ENCODE measurements at places on chromosomes 4 and X.

DNA sequence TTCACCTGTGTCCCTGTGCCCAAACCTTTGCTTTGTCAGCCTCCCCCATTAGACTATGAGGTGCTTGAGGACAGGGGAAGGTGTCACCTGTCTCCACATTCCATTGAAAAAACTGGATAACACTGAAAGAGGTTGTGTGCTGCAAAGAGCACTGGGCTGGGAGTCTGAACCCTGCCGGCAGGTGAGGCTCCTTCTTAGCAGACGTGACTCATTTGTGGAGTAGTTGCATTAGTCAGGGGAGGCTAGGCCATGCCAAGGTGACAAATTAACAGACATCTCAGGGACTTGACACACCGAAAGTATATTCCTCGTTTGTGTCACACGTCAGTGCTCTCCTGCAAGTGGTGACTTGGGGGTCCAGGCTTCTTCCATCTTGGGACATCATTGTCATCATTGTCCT lies 95.9 kb upstream of the STX18 start:
- no peak for DNase-seq

DNA sequence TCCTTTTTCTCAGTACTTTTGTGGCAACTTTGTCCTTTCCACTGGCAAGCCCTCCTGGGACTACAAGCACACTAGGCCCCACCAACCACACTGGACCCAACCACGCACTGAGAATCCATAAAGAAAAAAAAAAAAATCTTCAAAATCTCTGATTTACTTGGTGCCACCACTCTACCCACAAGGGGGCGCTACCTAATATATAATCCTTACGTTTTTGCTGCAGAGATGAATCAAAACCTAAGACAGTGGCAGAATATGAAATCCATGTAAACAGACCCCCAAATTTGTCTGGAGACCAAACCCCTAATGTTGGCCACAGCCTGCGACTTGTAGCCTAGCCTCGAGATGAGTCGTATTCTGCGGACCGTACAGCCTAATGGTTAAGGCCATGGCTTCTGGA lies 63.5 kb upstream of the ARHGAP36 start:
- no peak for DNase-seq

DNA sequence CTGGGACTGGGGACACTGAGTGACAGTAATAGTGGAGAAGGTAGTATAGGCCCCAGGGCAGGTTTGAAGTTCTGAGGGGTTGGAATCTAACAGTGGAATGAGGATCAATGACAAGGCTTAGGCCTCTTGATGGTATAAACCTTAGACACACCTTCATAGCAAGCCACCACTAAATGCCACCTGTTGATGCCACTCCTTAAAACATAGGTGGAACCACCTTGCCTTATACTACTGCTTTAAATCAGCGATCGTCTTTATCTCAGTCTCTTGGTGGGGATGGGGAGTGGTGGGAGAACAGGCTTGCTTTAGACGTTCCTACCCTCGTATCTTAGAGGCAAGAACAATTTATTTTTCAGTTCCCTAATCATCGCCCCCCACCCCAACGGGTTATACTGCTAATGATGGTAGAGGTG lies 1.2 kb downstream of the RAB33B start:
- no peak for DNase-seq

DNA sequence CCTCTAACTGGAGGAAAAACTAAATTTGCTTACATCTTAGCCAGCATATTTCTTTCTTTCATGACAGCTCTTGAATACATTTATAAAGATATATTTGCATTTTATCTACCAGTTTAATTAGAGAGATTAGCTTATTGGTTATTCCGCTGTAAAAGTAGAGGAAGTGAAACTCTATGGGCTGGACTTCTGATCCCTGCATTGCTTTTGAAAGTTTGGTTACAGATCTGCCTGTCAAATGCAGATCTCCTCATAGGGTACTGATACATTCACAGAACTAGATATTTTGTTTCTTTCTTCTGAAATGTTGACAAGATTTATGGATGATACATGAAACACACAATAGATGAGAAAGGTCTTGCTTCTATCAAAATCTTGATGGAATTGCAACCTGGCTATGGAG lies 581.4 kb upstream of the AADAT start:
- no peak for DNase-seq

DNA sequence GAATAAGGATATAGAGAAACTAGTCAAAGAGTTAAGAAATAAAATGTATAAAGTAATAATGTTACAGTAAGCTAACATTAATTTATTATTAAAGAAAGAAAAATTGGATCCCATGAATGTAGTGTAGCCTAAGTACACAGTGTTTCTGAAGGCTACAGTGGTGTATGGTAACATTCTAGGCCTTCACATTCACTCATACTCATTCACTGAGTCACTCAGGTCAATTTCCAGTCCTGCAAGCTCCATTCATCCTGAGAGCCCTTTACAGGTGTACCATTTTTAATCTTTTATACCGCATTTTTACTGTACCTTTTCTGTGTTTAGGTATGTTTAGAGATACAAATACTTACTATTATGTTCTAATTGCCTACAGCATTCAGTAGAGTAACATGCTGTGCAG lies 120.6 kb upstream of the AGA start:
- DNase-seq = no peak

DNA sequence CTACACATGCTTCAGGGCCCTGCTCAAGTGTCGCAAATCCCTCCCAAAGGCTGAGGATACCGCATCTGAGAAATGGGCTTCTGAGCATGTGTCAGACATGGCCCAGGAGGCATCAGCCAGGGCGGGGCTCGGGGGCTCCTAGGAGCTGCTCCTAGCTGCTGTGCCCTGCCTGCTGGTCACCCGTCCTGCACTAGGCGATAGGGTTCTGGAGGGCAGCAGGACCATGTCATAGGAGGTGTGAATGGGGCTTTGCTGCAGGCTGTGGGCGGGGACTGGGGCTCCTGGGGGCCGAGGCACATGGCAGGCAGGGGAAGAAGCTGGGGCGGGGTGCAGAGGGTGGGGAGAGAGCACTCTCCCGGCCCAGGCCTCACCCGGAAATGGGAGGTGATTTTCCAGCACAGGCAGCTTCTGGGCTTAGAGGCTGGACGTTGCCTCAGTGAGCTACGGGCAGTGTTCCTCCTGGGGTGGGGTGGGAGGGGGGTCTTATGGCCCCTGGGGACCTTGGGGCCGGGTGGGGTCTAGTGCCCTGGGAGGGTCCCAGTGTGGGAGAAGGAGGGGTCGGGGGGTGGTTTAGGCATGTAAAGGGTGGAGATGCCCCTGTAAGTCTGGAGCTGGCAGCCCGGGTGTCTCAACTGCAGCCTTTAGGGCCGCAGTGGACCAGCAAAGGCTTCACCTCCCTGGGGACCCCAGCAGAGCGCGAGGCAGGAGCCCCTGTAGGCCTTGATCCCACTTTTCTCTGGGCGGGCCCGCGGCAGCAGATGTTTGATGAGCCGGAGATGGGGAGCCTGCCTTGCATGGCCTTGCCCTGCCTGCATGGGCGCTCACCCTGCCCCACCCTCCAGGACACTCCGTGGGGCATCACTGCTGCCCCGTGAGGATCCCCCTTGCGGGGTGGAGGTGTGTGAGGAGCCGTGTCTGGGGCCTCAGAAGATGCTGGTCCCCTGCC lies 98.6 kb upstream of the LRPAP1 start:
- DNase-seq = peak; percentile 43

DNA sequence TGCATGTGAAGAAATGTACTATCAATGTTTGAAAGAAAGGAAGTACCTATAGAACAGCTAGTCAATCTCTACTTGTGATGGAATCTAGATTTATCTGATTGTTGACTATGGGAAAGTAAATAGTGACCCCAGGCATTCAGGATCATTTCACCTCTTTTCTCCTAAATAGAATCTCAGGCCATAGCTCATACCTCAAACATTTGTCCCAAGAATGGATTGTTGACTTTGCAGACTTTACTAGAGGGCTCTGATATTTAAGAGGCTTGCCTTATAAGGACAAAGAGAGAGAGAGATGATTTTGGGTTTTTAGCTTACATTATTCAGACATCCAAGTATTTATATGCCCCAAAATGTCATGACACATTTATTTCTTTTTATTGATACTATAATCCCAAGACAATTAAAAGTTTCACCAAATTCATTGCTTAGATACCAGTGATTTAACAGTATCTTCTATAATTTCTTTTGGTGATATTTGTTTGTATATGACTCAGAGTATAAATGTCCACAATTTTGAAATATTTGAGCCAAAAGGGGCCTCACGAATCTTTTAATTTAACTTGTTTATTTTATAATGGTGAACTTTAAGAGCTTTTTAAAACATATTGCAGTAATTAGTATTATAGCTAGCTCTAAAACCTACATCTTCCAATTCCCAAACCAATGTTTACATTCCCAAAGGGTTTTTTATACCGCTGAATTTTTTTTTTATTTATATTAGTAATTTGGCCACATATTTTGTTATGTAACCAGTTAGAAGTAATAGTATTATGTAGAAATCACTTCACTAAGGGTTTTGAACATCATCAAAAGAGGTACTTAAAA lies 614.1 kb downstream of the PCDH7 start:
- no peak for DNase-seq

GRCh38 chr4:6641164-6641970 lies 882 bp downstream of the MRFAP1 start:
- DNase-seq = peak; percentile 73

DNA sequence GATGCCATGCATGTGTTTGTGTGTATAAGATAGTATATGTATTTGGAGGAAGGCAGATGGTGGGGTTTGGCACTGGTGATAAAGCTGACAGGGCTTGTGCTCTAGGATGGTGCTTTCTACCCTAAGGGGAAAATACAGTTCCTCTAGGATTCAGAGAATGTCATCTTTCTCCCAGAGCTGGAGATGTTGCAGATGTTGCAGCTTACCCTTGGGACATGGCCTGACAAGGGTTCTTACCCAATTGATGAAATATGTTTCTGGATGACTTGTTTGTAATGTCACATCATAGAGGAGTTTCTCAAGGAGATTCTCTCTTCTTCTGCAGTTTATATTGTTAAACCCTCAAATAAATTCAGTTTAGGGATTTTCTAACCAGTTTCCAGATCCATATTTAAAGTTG lies 52.5 kb upstream of the PITX2 start:
- DNase-seq = no peak

GRCh38 chr4:139054791-139055505 lies 39.4 kb downstream of the NOCT start:
- no peak for DNase-seq

- no peak for DNase-seq
Measured at GRCh38 chrX:71056867-71057266, 11.3 kb downstream of the SNX12 start.

DNA sequence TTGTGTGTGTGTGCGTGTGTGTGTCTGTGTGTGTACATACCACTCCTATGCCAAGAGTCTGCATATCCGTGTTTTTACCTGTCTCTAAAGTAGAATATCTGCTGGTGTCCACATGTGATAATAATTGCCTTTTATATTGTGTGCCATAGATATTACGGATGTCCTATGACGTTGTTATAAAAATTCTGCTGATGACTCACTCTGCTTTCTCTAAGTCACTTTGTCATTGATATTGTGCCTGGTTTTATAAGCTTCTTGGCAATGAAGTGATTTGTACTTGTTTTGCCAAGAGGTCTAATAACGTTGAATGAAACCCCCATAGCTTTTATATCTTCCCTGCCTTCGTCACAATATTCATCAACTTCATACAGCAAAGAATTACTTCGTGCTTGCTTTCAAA lies 102.6 kb upstream of the C1GALT1C1 start:
- no peak for DNase-seq

DNA sequence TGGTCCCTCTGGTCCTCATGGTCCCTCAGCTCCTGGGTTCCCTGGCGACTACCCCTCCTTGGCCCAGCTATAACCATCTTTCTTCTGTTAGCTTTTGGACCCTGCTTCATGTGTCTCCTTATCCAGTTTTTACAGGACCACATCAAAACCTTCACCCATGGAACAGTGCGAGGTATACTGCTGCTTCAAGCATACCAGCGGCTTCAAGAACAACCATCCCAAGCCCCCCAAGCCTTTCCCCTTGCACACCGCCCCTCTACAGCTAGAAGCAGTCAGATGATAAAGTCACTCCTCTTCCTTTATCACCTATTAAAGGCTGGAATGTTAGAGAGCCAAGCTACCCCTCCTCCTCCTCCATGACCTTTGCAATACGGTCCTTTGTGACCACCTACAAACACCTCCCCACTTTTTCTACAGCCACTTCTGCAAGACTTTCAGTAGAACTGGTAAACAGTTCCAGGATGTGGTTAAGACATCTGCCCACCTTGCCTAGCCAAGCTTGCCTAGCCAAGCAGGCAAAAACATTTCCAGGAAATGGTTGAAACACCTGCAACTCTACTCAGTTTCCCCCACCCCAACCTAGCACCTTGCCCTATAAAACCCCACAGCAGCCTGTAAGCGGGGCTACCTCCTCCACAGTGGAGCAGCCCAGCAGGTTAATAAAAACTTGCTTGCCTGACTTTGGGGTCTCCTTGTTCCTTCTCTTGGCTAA lies 125.7 kb downstream of the ZC4H2 start:
- DNase-seq = no peak

DNA sequence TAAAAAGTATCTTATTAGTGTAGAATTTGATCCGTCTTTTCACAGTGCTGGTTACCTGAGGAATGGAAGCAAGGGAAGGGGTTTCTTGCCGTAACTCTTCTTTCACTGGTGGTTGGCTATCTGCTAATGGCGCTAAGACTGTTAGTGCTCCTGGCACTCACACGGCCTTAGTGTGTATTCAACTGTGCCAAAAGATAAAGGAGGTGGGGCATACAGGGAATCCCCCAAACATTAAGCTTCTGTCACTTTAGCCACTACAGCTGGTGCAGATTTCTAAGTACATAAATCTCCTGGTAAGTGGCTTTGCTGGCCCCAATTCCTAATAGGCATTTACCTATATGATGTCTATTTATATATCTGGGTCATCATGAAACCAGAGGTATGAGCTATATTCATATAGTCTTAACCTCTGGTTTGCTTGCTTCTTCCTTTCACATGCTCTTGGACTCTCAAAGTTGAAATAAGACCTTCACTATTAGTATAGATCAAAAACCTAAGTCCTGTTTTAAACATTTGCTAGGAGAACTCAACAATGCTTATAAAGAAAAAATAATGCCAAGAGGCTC lies 95.1 kb downstream of the TSPAN7 start:
- DNase-seq = no peak

DNA sequence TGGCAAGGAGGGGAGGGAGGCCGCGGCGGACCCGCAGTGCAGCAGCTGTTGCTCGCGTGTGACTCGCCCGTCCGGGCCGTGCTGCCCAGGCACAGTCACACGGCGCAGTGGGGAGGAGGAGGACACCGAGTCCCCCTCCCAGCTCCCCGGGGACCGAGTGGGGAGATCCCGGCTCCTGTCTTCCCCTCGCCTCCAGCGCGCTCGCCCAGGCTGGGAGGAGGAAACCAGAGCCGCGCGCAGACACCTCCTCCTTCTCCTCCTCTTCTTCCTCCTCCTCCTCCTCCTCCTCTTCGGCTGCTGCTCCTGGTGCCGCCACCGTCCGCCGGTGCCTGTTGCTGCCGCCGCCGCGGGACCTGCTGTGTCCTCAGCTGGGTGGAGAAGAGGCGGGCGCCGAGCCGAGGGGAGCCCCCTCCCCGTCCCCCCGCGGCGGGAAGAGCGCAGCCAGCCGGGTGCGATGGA lies at the start of gene TBC1D1:
Gene TBC1D1, plus strand, starts transcription at position 284 of the 459 bp plus-strand sequence. CDS start 11,012 bp downstream, outside the sequence.
- DNase-seq = peak; percentile 89

All from aorta (tissue), 5 donors.